ENCODE measurements at places on chromosomes 2 and 18. TPM values are rescaled to one million over a fixed set of nuclear protein-coding genes. Genes with fewer than 3 reads are reported as not detected.

DNA sequence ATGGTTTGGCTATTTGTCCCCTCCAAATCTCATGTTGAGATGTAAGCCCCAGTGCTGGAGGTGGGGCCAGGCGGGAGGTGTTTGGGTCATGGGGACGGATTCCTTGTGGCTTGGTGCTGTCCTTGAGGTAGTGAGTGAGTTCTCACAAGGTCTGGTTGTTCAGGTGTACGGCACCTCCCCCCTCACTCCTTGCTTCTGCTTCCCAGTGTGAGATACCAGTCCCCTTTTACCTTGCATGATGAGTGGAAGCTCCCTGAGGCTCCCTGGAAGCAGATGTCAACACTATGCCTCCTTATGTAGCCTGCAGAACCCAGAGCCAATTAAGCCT, 232.6 kb downstream of the LDLRAD4 start:
- DNase-seq: no peak

DNA sequence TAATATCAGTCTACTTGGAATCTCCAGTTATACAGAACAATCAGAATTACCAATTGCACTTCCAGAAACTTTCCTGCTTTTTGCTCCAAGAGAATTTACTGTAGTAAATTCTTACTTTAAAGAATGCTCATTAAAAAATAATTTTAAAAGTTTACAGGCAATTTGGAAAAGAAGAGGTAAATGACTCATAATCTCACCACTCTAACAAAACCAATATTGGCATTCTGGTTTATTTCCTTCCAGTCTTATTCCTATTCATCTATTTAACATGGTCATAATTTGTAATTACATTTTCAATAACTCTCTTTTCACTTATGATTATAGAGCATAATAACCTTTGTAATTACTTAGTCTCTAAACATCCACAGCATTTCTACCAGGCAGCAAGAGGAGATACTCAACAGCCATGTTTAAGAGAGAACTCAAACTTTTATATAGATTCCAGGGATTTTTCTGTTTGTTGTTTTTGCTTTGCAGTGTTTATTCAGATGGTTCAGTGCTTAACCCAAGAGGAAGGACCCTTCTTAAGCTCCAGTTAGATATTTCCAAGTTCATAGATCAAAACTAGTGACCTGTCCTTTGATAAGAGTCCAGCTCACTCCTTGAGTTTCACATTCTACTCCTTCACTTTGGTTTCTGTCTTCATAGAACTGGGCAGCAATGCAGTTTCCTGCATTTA, 464.7 kb downstream of the TXNL1 start:
- DNase-seq: no peak

GRCh38 chr18:3441290-3441689, 8.7 kb upstream of the TGIF1 start:
- no peak for DNase-seq

DNA sequence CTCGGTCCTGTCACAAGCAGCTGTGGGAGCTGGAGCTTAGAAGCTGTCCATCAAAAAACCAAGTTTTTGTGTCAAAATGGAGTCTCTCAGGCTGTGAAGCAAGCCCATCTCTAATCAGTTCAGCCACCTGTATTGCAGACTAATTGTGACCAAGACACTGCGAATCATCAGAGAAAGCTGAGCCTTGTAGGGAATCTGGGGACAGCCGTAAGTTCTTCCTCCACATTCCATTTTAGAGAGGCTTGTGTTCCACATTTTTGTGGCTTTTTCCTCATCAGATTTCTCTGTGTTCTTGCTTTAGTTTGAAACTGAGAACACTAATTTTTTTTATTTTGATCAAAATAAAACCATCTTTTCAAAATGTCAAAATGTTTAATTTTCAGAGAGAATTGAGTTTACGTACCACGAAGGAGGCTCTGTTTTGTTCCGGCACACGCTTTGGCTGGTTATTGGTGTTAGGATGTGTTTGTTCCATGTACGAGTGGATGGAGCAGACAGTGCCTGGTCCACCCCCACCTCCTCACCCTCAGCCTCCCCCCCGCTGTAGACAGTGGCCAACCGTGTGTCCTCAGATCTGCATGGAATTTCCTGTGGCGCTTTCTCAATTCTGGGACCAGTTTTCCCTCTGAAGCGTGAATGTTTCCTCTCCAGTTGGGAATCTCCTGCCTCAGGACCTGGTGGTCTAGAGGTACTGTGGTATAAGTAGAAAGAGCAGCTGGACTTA, 140.8 kb downstream of the AGAP1 start:
- DNase-seq: no peak

GRCh38 chr2:191643429-191643828, 34.5 kb upstream of the NABP1 start:
- DNase-seq: no peak

GRCh38 chr2:74947703-74948102, 10.7 kb upstream of the POLE4 start:
- no peak for DNase-seq

- DNase-seq: no peak
These were observed 124.8 kb downstream of the C1D start for GRCh38 chr2:67938053-67938452.

DNA sequence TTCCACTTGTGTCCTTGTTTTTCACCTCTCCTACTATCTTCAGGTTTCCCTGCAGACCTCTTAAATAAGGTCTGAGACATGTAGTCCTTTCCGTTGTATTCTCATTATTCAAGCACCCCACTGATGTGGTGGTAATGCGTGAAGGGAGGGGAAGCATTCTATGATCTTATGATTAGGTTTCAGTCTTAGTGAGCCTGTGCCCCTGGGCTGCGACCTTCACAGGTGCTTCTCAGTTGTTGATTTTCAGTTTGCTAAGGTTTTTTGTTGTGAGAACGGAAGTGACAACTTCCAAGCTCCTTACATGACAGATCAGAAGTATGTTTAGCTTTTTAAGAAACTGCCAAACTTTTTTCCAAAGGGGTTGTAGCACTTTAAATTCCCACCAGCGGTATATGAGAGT, 41.3 kb downstream of the VPS54 start:
- no peak for DNase-seq

GRCh38 chr2:177380181-177380580, 12.4 kb upstream of the AGPS start:
- DNase-seq: no peak

GRCh38 chr2:63993871-63994270, 25.4 kb downstream of the VPS54 start:
- no peak for DNase-seq

GRCh38 chr2:120812866-120813265, 77.2 kb downstream of the GLI2 start:
- no peak for DNase-seq

GRCh38 chr2:102331311-102331980, 20.1 kb downstream of the IL1RL1 start:
- DNase-seq: no peak

ST8SIA5 gene
- not detected for total RNA-seq

NCKAP5 gene
- 8.8 TPM for total RNA-seq

PPP1R1C gene
- not detected for total RNA-seq

EMILIN1 gene
- 100 TPM for total RNA-seq

CAPN13 gene
- total RNA-seq: not detected

C1QL2 gene
- not detected for total RNA-seq

TUBA4B gene
- total RNA-seq: not detected

SP9 gene
- total RNA-seq: not detected

All from vagina (tissue), 2 donors.